ENCODE measurements at places on chromosomes 5 and 9. TPM values are rescaled to one million over a fixed set of nuclear protein-coding genes. Genes with fewer than 3 reads are reported as not detected.

ZNG1A gene
- total RNA-seq: 16.6 TPM

IQGAP2 gene
- 0.59 TPM for total RNA-seq

HTR4 gene
- not detected for total RNA-seq

SKP2 gene
- total RNA-seq: 21.5 TPM

ARL14EPL gene
- total RNA-seq: not detected

LRRTM2 gene
- not detected for total RNA-seq

PCDHAC2 gene
- 8.8 TPM for total RNA-seq

FAM169A gene
- total RNA-seq: 23.1 TPM

ARHGEF37 gene
- 3.2 TPM for total RNA-seq

FAM221B gene
- total RNA-seq: not detected

Data from Panc1 (cell line).